ENCODE measurements at places on chromosomes 1 and 21.
A peak's percentile ranks its signal among the peaks of the same experiment; 100 is the strongest.

DNA sequence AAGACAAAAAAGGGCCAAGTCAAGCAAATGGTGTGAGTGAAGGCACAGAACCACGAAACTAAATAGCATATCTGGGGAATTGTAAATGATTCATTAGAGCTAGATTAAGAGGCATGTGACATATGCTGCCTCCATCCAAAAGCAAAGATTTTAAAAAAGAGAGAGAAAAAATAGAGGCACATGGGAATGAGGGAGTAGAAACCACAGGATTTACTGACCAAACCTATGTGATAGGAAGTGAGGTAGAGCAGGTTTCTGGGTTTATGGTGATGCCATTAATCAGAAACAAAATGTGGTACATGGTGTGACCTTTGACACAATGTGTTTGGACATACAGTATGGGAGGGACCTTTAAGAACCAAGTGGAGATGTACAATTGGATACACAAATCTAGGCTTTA lies 13.6 kb downstream of the C1orf52 start:
- DNase-seq, result no peak

- no peak for DNase-seq
Observed at GRCh38 chr1:163163163-163163562, 39.6 kb downstream of the RGS5 start.

DNA sequence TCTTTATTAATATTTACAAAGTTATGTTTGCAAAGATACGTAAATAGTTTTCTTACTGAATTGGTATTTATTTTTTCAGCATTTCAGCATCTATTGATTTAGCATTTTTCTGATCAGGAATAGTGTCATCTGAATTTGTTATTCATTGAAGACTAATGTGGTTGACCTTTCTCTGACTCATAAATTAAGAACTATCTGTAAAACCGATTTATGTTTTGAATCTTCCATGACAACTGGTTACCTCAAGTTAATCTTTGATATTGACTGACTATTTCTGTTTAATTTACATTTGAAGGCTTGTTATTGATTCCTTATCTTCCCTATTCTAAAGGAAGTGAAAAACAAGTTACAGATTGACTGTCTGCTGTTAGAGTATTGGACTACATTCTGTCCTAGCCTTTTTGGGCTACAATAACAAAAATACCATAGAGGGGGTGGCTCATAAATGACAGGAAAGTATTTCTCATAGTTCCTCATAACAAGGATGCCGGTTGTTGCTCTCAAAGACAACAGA lies 1131.4 kb downstream of the PLA2G4A start:
- no peak for DNase-seq

- no peak for DNase-seq
Observed at GRCh38 chr21:15850645-15851044, 120.9 kb downstream of the USP25 start.

DNA sequence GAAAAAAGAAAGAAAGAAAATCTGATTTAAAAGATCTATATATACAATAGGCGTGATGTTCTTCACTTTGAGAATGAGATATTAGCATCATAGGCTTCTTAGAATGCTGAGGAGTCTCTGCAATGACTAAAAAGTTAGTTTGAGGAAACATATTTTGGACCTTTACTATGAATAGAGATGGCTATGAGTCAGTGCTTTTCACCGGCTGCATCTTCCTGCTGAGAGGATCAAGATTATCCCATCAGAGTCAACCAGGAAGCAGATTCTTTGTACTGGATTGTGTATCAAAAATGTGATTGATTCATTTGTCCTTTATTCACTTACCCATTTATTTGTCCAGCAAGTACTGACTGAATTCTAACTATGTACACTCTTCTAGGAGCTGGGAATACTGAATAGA lies 144.2 kb downstream of the KCNK2 start:
- DNase-seq, result no peak

GRCh38 chr1:241677201-241677600 lies 25.1 kb downstream of the WDR64 start:
- no peak for DNase-seq

GRCh38 chr1:158839566-158839965 lies 8.4 kb downstream of the MNDA start:
- no peak for DNase-seq

- DNase-seq, result no peak
Observed at GRCh38 chr1:8026976-8027747, 1.1 kb upstream of the ERRFI1 start.

DNA sequence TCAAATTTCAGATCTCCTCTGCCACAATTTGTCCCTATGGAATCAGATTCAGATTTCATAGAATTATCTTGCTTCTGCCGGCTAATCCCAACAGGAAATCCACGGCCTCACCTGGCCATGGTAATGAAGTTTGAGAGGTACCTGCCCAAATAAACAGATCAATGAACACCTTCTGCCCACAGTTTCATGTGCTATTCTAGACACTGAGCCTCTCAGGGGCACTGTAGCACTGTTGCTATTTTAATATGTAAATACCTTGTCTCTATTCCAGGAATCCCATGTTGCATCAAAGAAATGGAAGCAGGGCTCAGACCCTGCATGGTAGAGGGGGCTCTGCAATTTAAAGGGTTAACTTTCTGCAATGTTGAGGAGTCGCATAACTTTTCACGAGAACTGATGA lies 593.1 kb downstream of the PTBP2 start:
- no peak for DNase-seq

- no peak for DNase-seq
Observed at GRCh38 chr1:185375583-185375982, 58.5 kb upstream of the IVNS1ABP start.

DNA sequence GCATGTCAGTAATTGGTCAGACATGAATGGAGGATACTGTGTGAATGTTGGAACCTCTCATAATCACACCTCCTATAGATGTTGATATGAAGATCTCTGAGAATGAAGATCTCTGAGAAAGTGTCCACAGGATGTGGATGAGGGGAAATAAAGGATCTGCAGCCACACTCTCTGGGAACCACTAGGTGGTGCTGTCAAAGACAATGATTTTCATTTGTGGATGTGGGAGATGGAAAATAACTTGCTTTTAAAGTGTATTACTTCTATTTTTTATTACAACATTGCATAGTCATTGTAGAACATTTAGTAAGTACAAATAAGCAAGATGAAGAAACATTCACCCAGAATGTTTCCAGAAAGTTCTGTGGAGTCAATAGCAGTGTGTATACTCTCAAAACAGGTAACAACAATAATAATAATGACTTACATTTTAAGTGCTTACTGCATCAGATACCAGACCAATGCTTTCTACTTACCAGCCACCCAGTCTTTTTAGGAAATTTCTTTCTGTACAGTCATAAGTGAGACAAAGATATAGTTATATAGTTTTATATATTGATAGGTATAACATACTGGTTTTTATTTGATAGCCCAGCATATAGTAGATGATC lies 128.2 kb downstream of the ATG4C start:
- no peak for DNase-seq

DNA sequence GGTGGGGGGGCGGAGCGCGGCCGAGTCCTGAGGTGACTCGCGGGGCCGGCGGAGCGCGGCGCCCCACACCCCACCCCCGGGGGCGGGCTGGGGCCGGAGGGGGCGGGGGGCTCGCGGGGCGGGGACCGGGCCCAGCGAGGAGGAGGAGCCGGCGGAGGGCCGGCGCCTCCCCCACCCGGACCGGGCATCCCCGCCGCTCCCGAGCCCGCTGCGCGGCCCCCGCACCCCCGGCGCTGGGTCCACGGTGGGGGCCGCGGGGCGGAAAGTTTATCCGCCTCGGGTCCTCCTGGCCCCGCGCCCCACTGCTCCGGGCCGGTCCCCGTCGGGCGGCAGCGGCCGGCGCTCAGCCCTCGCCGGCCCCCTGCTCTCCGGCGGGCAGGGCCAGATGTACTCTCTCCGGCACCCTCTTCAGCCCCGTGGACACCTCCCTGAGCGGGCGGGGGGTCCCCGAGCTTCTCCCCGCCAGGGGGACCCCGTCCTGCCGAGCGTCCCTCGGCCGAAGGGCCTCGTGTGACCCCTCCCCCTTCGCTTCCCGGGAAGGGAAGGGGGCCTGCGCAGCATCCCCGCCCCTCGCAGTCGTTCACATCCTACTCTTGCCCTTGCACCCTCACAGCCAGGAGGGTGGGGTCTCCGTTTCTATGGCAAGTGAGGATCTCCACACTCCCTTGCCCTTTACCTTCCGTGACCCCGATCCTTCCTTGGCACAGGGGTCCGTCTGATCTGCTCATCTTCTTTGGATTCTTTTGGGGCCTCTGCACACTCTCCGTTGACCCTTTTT lies 663 bp downstream of the CAMTA1 start:
- DNase-seq, result peak; percentile 23

Measured in CD8-positive, alpha-beta memory T cell (primary cell).